ENCODE measurements at places on chromosomes 13 and 19.

DNA sequence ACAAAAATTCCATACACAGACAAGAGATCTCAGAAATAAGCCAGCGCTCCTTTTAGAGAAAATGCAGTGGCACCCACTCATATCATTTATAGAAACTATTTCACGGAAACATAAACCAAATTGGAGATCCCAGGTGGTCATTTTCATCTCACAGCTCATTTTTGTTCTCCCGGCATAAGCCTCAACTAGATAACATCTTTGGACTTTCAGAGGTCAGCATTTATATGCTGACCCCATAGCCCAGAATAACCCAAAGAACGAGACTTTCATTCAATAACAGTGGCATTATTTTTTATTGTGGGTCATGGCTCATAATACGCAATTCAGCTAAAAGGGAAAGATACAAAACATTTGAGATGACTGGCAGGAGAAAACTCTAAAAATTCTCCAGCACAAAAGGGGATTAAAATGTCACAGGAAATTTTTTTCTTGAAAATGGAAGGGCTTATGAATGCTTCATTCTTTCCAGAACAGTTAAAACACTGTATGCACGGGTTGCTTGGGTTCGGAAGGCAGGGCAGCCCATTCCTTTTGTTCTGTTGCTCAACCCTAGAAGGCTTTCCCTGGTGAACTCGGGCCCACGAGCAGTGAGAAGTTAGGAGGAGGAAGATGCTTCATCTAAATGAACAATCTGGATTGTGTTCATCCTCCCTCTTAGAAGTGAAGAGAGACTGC, 24.0 kb downstream of the STARD13 start:
- DNase-seq = no peak

DNA sequence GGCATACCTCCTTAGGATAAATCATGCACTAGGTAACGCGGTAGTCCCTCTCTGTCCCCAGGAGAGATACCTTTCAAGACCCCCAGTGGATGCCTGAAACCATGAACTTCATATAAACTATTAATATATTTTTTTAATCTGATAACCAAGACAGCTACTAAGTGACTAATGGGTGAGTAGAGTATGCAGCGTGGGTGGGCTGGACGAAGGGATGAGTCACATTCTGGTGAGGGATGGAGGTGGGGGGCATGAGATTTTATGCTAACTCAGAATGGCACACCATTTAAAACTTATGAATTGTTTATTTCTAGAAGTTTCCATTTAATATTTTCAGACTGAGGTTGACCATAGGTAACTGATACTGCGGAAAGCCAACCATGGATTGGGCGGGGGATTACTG, 46.2 kb downstream of the CDK8 start:
- DNase-seq = no peak

DNA sequence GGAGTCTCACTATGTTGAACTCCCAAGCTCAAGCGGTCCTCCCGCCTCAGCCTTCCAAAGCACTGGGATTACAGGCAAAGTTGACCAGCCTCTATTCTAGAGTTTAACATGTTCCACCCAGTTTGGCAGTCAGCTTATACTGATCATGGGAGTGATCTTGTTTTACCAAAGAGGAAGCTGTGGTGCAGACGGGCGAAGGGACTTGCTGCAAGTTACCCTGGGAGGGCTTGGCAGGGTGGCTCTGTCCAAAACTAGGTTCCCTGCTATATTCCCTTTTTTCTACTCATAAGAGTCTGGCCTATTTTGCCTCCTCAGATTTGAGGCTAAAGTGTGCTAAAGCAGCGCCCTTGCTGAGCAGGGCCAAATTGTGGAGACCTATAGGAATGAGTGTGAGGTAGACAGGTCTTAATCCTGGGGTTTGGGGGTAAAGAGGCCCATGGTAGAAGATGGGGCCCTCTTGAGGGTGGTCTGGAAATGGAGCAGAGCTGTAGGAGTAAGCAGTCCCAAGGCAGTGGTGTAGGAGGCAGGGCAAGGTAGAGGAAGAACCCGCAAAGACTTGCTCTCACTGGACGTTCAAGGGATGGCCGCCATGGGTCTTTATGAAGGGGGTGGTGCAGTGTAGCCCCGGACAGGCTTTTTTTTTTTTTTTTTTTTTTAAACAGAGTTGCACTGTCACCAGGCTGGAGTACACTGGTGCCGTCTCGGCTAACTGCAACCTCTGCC, 3.3 kb downstream of the RPS19 start:
- no peak for DNase-seq

DNA sequence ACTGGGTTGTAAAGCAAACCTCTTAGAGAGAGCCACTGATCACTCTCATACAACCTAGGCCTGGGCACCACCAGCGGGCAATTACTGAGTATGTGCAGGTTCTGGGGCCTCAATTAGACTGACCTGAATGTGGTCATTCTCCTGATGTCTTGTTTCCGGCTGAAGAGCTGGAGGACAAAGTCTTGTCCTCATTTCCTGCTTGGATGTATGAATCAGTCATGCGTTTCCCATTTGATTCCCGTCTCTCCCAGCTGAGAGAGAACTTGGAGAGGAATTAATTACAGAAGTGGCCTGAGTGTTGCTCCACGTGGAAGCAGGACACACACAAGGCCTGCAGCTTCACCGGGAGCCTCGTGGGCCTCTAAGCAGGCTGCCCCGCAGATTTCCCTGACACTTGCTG, 799.3 kb upstream of the ARGLU1 start:
- DNase-seq = no peak

- DNase-seq = no peak
Measured at GRCh38 chr19:918481-919198, 1.5 kb downstream of the KISS1R start.

- DNase-seq = no peak
Measured at GRCh38 chr13:76872675-76873074, 13.5 kb downstream of the KCTD12 start.

DNA sequence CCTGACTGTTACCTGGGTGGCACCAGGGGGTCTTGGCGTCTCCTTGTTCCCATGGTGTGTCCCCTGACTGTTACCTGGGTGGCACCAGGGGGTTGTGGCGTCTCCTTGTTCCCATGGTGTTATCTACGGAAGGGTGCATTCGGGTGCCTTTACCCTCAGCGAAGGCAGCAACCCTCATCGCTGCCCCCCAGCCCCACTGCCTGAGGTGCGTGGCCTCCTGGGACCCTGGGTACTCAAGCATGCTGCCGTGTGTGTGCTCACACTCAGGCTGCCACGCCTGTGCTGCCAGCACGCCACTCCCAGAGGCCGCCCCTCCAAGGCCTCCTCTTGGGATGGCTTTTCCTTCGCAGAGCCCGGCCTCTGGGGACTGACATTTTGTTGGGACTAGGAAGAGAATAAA, 25.1 kb downstream of the TFDP1 start:
- DNase-seq = no peak

- no peak for DNase-seq
Measured at GRCh38 chr19:38919837-38920601, 8.0 kb upstream of the CCER2 start.

GRCh38 chr13:112970552-112971287, 1.7 kb downstream of the MCF2L start:
- DNase-seq = peak; percentile 45

DNA sequence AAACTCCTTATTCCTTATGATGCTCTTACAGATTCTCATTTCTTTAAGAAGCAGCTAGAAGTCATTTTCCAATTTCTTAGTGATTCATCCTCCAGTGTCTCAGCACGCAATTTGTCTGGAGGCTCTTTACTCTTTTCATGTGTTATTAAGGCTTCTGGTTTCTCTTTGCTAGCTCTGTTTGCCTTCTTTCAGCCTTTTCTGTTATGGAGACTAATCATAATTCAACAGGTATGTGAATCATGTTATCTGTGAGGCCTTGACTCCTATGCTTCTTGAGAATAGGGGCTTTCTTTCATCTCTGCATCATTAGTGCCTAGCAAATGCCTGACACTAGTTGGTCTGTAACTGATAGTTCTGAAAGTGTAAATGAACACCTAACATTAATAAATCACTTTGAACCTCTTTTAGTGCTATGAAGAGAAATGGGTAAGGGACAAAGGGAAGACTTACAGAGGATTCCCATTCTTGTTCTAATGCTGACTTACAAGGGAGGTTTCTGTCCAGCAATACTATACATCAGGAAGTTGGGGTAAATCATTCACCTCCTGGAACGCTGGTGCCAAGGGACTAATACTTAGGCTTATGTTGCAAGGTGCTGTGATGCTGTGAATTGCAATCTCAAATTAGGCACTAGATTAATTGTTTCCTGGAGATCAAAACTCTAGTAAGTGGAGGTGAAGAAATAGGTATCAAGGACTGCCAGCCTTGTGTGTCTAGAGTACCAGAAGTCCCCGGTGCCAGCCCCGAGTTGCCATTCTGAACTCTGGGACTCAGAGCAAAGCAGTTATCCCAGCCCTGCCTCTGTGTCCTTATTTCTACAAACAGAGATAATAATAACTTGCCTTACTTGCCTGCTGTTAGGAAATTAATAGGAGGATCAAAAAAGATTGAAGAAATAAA, 265.6 kb downstream of the DCLK1 start:
- DNase-seq = no peak

GRCh38 chr13:48162217-48162616, 67.3 kb upstream of the MED4 start:
- DNase-seq = no peak

DNA sequence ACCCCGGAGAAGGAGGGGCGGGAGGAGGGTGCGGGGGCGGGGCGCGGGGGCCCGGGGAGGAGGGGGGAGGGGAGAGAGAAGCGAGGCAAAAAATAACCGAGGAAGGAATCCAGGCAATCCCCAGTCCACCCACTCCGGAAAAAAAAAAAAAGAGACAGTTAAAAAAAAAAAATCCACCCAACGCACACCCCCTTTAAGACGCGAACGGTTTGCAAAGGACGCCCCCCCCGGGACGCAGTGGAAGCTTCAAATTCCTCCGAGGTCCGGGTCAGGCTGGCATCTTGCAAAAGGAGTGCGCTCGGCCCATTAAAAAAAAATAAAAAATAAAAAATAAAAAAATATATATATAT, at the start of gene CACNA1A:
Gene CACNA1A, minus strand, starts transcription at position 9 of the 350 bp plus-strand sequence. CDS start 255 bp downstream, outside the sequence.
- no peak for DNase-seq

DNA sequence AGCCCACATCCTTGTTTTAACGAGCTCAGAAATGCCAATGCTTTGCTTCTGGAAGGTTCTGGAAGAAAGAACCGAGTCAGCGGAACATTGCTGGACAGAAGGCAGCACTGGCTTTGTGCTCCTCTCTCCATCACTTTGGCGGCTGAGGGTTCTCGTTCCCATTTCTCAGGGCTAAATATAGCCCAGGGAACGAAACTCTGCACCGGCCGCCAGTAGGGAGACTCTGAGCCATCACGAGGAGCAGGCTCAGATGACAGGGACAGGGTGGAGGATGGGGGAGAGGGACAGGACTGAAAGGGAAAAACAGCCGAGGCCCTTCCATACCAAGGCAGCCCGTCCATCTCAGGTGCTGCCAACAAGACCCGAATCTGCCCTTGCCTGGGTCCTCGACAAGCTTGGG, 166.4 kb downstream of the CACNA1A start:
- DNase-seq = no peak

DNA sequence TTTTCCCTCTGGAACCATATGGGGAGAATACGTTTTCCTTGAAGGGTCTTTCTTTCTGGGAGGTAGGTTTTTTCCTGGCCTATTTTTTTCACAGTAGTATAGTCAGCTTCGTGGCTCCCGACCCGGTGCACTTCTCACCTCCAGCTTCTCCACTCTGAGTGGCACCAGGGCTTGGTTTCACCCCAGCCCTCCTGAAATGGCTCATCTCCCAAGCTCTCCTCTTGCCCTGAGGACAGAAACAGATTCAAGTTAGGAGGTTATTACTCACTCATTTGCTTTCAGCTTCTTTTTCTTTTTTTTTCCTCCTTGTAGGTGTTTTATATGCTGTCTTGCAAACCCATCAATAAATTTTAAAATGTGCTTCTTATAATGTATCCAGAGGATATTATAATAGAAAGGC, 199.3 kb downstream of the RFC3 start:
- DNase-seq = no peak

DNA sequence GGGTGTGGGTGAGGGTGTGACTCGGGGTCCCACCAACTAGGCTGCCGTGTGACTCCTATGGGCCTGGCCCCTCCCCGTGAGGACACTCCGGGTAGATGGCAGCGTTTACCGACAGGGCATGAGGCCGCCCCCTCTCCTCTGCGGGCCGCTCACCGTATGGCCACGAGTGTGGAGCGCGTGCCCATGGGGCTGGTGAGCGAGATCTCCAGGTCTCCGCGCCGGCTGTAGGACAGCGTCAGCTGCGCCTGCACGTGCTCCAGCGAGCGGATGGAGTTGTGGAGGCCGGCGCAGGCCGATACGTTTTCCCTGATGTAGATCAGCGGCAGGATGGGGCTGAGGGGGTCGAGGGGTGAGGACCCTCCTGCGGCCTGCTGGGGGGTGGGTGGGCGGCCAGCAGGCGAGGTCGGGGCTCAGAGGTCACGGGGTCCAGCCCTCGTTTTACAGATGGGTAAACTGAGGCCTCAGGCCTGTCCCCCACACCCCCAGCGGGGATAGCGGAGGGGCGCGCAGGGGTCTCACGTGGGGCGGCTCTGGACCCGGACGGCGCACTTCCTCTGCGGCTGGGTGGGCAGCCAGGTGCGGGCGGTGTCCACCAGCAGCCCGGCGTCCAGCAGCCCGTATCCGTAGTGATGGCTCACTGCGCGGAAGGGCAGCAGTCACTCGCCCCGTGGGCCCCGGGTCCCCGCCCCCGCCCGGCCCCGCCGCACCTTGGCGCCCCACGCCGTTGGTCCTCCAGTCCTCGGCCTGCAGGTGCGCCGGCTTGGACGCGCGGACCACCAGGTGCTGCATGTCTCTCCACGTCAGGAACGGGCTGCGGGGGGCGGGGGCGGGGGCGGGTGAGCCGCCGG, 4.3 kb upstream of the C19orf25 start:
- DNase-seq = peak; percentile 25

DNA sequence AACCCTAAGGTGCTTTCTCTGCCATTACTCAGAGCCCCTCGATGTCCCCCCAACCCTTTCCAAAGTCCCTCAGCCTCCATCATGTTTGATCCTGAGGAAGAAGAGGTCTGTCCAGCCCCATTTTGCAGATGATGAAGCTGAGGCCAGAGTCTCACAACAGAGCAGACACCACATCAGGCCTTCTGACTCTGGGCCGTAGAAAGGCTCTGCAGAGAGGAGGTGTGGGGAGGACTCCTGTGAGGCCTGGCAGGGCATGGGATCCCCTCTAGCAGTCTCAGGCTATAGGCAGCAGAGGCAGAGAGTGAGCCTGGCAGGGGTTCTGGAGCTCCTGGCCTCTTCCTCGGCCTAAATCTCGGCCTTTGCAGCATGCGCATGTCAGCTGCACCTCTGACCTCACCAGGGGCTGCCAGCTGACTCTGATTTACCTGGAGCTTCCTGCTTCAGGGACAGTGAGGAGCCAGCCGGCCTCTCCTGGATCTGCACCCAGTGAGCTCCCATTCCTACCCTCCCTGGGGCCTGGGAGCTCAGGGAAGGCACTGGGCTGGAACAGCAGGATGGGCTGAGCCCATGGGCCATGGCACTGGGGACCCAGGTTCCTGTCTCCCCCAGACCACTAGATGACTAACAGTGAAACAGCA, 41.7 kb upstream of the VSTM2B start:
- no peak for DNase-seq

DNA sequence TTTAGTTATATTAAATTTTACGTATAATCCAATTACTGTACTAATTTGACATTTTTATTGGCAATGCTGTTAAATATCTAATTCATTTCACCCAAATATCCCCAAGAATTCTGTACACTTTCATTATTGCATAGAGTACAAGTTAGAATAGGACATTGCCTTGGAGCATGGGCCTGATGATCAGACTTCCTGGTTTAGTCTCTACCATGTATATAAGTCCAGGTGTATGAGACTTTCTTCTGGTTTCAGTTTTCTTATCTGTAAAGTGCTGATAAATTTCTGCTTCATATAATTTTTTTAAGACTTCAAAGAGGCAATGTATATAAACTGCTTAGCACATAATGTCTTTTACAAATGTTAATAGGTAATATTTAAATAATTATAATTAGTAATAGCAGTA, 179.4 kb downstream of the KLF12 start:
- DNase-seq = no peak

GRCh38 chr19:35124098-35125060, 8.8 kb downstream of the FXYD3 start:
- peak; percentile 96 for DNase-seq

Data from left hindlimb (tissue), 1 donor.